Activated effector memory CD4-positive, alpha-beta T cell treated with Interleukin-2 at 50 U/mL for 16 hours (primary cell): ENCODE measurements at places on chromosomes 5 and 9.

DNA sequence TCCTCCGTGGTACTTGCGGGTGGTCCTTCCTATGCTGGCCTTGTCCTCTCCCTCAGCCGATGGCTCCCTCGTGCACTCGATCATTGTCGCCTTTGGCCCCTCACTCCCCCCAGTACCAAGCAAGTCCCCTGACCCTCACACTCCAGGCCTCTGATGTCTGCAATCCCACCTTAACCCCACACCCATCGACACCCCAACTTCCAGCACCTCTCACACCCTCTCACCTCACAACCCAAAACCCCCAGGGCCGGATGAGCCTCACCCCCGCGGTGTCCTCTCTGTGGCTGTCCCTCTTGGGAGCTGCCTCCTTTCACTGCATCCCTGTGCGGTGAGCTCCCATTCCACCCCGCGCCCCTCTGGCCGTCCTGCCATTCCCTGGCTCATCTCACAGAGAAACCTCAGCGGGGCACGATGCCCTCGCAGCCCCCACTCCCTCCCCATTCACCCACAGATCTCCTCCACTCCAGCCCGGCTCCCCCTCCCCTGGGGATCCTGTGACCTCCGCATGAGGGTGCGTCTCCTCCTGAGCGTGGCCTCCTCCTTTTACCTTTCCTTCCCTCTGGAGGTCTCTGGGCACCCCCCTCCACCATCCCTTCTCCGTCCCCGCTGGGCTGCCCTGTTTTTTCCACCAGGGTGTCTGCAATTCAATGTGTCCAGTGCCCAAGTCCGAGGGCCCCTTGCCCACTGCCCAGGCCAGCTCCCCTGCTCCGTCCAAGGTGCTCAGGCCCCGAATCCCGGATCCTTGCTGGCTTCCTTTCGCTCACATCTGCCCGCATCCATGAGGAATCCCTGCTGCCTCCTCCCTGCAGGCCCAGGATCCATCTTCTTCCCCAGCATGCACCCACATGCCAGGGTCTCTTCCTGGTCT lies 15.8 kb upstream of the RNU6ATAC start:
- DNase-seq = no peak

DNA sequence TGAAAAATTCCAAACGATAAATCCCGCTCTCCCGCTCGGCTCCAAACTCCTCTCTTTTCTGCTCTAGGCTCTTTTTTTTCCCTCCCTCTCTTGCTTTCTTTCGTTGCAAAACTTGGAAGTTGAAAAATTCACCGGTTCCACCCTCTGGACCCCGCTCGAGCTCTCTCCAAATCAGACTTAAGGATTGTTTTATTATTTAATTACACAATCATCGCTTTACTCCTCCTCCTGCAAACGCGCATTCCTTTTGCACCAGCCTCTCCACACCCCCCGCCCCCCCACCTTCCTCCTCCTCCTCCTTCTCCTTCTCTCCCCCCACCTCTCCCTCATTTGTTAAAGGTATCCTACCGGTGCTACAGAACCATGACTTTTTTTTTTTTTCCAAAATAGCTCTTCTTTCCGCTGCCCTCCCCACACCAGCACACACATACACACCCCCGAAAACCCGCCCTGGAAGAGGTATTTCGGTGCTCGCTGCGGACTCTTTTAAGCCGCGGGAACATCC lies 535 bp upstream of the NFIB start:
- DNase-seq = no peak

- DNase-seq = no peak
These were observed 129.7 kb downstream of the DAB2IP start for GRCh38 chr9:121781145-121781548.

DNA sequence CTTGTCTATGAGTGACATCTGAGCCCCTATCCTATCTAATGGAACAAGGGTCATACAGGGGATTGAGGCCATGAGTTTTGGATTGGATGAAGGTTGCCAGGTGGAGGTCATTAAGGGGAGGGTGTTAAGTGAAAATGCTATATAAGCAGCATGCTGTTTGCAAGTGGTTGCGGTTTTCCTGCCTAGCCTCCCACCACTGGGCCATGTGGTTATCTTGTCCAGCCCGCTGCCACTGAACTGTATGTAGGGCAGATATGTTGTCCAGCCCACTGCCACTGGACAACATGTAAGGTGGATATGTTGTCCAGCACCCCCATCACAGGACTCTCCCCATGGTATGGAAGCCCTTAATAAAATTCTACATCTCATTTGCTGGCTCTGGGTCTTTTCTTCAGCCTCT lies 200.0 kb downstream of the FGF10 start:
- DNase-seq = no peak

- DNase-seq = no peak
These were observed 19.7 kb upstream of the GCNT4 start for GRCh38 chr5:75072061-75072460.

DNA sequence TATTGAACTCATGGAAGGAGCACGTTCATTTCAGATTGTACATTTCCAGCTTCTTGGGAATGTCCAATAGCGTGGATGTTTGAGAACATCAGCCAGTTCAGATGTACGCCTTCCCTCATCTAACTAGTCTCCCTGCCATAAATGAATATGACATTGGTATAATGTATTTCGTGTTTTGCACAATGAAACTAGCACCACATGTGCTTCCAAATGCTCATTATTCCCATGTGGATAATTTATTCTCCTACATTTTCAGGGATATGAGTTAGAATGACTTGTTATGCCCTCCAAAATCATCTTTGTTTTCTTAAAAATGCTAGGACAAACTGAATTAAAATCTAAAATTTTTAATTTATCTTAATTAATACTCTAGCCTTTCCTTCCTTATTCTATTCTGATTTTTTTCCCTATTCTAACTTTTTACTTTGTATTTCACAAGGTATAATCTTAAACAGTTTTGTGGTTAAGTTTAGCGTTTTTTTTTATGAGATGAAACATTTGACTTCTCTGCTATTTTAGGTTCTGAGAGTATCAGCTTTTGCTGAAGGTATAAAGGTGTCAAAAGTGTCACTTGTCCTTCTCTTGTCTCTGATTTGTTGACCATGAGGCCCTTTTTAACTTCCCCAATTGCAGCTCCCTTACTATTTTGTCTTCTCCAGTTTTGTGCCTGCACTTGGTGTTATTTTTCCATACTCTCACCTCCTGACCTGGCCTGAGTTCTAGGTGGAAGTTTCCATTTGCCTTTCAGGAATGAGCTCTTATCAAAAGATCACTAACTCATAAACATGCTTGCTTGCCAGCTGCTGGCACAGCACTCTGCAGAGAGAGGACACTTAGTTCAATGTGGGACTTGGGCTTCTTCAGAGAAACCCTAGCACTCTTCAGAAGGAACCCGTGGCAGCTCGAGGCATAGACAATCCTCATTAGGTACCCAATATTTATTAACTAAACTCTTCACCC lies 106.8 kb downstream of the FRMD3 start:
- no peak for DNase-seq

DNA sequence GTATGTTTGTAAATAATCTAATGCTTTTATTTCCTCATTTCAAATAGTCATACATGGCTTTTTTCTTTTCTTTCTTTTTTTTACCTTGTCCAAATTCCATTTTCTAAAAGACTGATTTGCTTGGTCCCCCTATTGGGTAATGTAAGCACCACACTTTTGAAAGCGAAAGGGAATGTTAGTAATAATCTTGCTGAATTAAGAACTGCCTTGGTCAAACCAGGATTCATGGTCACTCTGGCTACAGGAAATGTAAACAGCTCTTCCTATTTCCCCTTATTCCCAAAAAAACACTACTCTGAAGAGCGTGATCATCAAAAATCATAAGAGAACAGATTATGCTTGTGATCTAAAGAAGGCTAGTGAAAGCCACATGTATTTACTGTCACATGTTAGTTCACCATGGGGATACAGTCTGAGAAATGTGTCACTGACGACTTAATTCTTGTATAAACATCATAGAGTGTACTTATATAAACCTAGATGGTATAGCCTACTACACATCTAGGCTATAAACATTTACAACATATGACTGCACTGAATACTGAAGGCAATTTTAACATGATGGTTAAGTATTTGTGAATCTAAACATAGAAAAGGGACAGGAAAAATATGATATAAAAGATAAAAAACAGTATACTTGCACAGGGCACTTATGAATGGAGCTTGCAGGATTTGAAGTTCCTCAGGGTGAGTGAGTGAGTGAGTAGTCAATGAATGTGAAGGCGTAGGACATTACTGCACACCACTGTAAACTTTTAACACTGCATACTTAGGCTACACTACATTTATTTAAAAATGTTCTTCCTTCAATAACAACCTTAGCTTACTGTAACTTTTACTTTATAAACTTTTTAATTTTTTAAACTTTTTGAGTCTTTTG lies 75.3 kb downstream of the HMGCR start:
- no peak for DNase-seq

DNA sequence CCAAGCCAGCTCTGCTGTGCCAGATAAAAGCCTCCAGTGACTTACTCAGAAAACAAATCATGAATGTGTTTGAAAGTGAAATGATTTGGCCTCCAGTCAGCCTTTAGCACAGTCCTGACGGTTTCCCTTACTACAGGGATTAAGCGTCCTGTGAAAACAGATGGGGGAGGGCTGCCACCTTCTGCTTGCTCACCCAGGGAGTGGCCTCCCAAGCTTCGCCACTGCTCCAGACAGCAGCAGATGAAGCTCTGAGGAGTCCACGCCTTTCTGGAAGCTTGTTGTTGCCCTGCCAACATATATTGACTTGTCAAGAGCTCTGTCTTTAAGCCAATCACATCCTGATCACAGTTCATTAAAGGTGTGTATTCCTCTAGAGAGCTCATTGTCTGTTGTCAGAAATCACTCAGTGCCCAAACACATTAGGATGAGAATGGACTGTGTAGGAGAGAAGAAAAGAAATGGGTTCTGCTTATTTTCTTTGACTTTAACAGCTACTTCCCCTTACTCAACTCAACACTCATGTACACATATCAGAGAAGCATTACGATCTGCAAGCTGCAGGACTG lies 4.9 kb upstream of the FYB1 start:
- DNase-seq = no peak

- DNase-seq = no peak
These were observed 92.9 kb downstream of the TNC start for GRCh38 chr9:115024925-115025535.

GRCh38 chr9:87742813-87743428 lies 17.0 kb downstream of the CTSL start:
- no peak for DNase-seq

DNA sequence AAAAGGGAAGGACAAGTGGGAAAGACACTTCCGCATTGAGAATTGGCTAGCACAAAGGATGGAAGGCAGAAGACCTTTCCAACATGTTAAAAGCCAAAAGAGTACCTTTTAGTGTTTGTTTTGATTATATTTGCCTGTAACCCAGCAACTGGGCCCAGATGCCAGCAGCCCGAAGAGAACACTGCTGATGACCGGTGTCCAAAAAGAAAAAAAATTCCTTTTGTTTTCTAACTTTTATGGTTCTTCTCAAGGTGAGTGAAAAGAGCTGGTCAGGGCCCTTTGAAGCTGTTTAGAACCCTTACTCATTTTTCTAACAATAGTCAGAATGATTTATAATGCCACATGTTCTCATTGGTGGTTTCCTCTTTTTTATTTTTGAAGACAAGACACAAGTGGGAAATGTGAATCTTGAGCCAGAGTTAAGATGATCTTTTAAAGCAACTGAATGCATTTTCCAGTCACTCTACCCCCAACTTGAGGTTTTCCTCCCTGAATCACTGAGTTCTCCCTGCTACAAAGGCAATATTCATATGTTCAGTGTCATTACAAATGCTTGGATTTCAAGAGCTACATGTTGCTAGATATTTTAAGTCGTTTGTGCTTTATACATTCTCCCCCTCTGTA lies 32.3 kb upstream of the ZNF462 start:
- DNase-seq = no peak

- no peak for DNase-seq
These were observed 38.9 kb downstream of the BICD2 start for GRCh38 chr9:92725766-92726165.

- DNase-seq = no peak
These were observed 13.6 kb upstream of the VDAC1 start for GRCh38 chr5:134018154-134018985.

GRCh38 chr9:69443178-69443577 lies 118.2 kb downstream of the ENTREP1 start:
- DNase-seq = no peak

GRCh38 chr5:135894276-135894675 lies 1.4 kb downstream of the IL9 start:
- no peak for DNase-seq

DNA sequence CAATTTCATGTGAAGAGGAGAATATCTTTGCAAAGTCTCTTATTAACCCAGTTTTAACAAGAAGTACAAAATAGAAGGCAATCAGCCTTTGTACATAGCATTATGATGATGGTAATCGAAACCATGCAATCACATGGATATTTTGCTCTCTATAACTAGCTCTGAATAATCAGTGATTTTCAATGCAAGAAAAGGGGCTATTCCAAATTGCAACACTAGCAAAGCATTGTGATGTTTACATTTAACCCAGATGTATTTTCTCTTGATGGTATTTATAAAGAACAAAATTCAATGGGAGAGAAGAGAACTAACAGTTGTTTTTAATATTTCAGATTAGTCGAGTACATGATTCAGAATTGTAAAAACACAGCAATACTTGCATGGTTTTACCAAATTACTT lies 437.5 kb upstream of the DMAC1 start:
- DNase-seq = no peak

GRCh38 chr5:79487251-79487650 lies 26.7 kb downstream of the HOMER1 start:
- no peak for DNase-seq

- no peak for DNase-seq
These were observed 5.7 kb upstream of the NOTCH1 start for GRCh38 chr9:136551401-136552116.

GRCh38 chr9:131661568-131662288 lies 78.1 kb downstream of the RAPGEF1 start:
- peak; percentile 54 for DNase-seq

GRCh38 chr9:128143525-128144238 lies 5.6 kb upstream of the LCN2 start:
- no peak for DNase-seq

DNA sequence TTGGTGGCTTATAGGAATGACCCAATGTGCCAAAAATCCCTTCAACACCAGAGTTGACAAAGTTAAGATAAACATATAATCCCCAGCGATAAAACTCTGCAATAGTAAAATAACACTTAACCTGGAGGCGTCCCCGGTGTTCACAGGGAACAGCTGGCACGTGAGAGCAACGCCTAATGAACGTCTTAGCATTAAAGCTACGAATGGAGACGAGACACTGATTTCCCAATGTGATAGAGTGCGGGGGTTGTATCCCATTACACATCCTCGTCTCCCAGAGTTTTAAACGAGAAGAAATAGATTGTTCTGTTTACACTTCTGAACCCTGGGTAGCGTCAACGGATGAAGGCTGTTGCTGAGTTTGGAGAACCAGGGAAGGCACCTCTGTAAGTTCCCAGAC lies 57.6 kb downstream of the PTCH1 start:
- DNase-seq = no peak
